ENCODE measurements at places on chromosomes 2 and 18. TPM values are rescaled to one million over a fixed set of nuclear protein-coding genes. Genes with fewer than 3 reads are reported as not detected.

GRCh38 chr2:218406949-218407618 is 7.4 kb downstream of the CTDSP1 start:
- peak overlapping the region; percentile 56 for H3K4me3 ChIP-seq
- H3K27ac ChIP-seq, result peak overlapping the region; percentile 59
- H3K36me3 ChIP-seq, result peaks cover 3% of the 10 kb centered on the region
- DNase-seq, result peak; percentile 49

GRCh38 chr18:45834306-45834705 is 8.8 kb downstream of the SIGLEC15 start:
- peaks cover 13% of the 10 kb centered on the region for H3K4me1 ChIP-seq
- H3K36me3 ChIP-seq, result no peaks in the 10 kb centered on the region
- H3K27ac ChIP-seq, result no peak overlapping the region
- no peak for DNase-seq
- H3K4me3 ChIP-seq, result no peak overlapping the region

- H3K36me3 ChIP-seq, result peaks cover 55% of the 10 kb centered on the region
- H3K27me3 ChIP-seq, result no peaks in the 10 kb centered on the region
Measured at GRCh38 chr2:43950383-43951008, 45.3 kb downstream of the LRPPRC start.

GRCh38 chr2:222866358-222866960 is 5.6 kb downstream of the ACSL3 start:
- peaks cover 23% of the 10 kb centered on the region for H3K4me1 ChIP-seq
- H3K27me3 ChIP-seq, result no peaks in the 10 kb centered on the region
- H3K36me3 ChIP-seq, result no peaks in the 10 kb centered on the region

- no peak overlapping the region for H3K4me3 ChIP-seq
- no peaks in the 10 kb centered on the region for H3K36me3 ChIP-seq
- H3K27me3 ChIP-seq, result no peaks in the 10 kb centered on the region
- H3K27ac ChIP-seq, result no peak overlapping the region
- DNase-seq, result no peak
Measured at GRCh38 chr2:210862283-210863065, 306.1 kb downstream of the CPS1 start.

DNA sequence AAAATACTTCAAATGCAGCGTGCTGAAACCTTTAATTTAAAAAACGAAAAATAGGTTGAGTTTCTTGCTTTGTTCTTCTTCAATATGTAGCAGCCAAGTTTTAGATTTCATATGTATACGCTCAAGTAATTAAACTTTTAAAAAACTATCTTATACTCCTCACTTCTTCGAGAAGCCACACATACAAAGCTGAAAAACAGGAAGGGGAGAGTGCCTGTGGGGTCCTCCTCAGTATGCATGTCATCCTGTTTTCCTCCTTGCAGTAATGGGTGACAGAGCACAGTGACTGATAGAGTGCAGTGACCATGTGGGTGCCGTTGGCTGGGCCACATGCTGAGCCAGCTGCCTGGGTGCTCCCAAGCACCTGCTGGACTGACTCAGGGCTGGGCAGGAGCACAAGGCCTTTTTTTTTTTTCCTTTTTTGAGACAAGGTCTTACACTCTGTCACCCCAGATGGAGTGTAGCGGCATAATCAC is 33.3 kb downstream of the UXS1 start:
- H3K4me1 ChIP-seq, result peaks cover 10% of the 10 kb centered on the region
- H3K4me3 ChIP-seq, result no peak overlapping the region
- no peaks in the 10 kb centered on the region for H3K27me3 ChIP-seq
- H3K36me3 ChIP-seq, result peaks cover 4% of the 10 kb centered on the region

- no peaks in the 10 kb centered on the region for H3K36me3 ChIP-seq
- no peak overlapping the region for H3K4me3 ChIP-seq
- no peaks in the 10 kb centered on the region for H3K27me3 ChIP-seq
- no peak overlapping the region for H3K27ac ChIP-seq
- H3K4me1 ChIP-seq, result no peaks in the 10 kb centered on the region
Measured at GRCh38 chr18:22767653-22768052, 165.5 kb upstream of the RBBP8 start.

GRCh38 chr2:235127931-235128330 is 176.1 kb downstream of the SH3BP4 start:
- peaks cover 3% of the 10 kb centered on the region for H3K27me3 ChIP-seq
- H3K27ac ChIP-seq, result no peak overlapping the region
- H3K36me3 ChIP-seq, result no peaks in the 10 kb centered on the region
- peak; percentile 9 for DNase-seq
- no peak overlapping the region for H3K4me3 ChIP-seq

DNA sequence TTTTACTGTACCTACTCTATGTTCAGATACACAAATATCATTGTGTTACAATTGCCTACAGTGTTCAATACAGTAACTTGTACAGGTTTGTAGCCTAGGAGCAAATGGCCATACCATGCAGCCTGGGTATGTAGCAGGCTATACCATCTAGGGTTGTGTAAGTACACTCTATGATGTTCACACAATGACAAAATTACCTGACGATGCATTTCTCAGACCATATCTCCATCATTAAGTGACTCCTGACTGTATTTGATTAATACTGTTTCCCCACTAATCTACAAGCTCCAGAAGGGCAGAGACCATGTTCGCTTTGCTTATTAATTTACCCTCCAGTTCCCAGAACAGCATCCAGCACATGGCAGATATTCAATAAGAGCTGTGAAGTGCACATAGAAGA is 372.2 kb downstream of the METTL4 start:
- H3K27me3 ChIP-seq, result no peaks in the 10 kb centered on the region
- no peaks in the 10 kb centered on the region for H3K4me1 ChIP-seq
- H3K36me3 ChIP-seq, result no peaks in the 10 kb centered on the region
- H3K27ac ChIP-seq, result no peak overlapping the region
- no peak overlapping the region for H3K4me3 ChIP-seq

- H3K27ac ChIP-seq, result no peak overlapping the region
- H3K36me3 ChIP-seq, result no peaks in the 10 kb centered on the region
- H3K4me1 ChIP-seq, result peaks cover 3% of the 10 kb centered on the region
Measured at GRCh38 chr2:178008636-178009289, 63.8 kb downstream of the PDE11A start.

DNA sequence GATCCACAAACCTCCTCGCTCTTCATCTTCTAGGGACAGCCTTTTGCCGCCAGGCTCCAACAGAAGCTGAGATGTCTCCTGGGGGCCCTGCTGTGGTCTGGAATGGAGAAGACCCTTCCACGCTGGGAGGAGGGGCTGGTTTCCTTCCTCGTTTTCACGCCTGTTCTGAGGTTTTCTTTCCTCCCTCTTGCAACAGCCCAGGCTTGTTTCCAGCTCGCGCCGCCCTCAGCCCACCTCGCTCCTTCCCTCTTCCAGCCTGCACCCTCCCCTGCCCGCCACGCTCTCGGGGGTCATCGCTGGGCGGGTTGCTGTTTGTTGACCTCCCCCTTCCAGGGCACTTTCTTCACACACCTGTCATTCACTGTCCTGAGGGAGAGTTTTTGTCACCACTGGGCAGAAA is 55.4 kb downstream of the VAPA start:
- H3K4me3 ChIP-seq, result no peak overlapping the region
- DNase-seq, result no peak
- H3K4me1 ChIP-seq, result peaks cover 10% of the 10 kb centered on the region
- H3K27ac ChIP-seq, result no peak overlapping the region

DNA sequence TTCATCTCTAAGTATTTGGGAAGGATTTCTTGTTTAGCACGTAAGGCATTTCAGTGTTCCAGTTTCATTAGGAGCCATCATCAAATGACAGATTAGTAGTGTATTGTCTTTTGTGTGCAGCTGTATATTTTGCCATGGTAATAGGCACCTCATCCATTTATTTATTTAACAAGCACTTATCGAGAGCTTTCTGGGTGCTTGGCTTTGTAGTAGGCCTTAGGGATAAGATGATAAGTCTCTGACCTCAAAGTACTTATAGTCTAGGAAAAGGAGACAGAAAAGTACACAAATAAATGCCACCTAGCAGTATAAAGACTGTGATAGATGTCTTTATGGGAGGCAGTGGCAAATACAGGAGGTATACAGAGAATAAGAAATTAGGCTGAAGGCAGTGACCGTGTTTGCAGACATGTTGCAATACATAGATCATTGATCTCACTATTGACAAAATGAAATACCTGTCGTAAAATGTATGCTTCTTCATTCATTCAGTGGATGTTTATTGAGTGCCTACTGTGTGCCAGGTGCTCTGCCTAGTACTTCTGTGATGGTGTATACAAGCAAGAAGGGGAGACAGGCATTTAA is 265.9 kb downstream of the SETBP1 start:
- no peak for DNase-seq
- no peak overlapping the region for H3K4me3 ChIP-seq
- H3K27ac ChIP-seq, result no peak overlapping the region
- no peaks in the 10 kb centered on the region for H3K27me3 ChIP-seq

- peaks cover 50% of the 10 kb centered on the region for H3K4me1 ChIP-seq
- no peak overlapping the region for H3K4me3 ChIP-seq
- H3K36me3 ChIP-seq, result no peaks in the 10 kb centered on the region
- peak; percentile 74 for DNase-seq
- H3K27ac ChIP-seq, result no peak overlapping the region
Measured at GRCh38 chr2:10407841-10408648, 40.1 kb downstream of the ODC1 start.

DNA sequence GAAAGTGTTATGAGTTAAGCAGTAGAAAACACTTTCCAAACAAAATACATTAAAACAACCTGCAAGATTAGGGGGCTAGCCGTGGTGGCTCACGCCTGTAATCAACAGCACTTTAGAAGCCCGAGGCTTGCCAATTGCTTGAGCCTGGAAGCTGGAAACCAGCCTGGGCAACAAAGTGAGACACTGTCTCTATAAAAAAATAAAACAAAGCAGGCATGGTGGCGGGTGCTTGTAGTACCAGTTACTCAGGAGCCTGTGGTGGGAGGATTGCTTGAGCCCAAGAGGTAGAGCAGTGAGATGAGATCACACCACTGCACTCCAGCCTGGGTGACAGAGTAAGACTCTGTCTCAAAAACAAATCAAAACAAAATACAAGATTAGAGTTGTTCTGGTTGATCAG is 208.3 kb downstream of the ERBB4 start:
- H3K4me1 ChIP-seq, result no peaks in the 10 kb centered on the region
- H3K27ac ChIP-seq, result no peak overlapping the region
- no peak overlapping the region for H3K4me3 ChIP-seq
- H3K27me3 ChIP-seq, result no peaks in the 10 kb centered on the region
- H3K36me3 ChIP-seq, result no peaks in the 10 kb centered on the region

- H3K4me1 ChIP-seq, result no peaks in the 10 kb centered on the region
- no peaks in the 10 kb centered on the region for H3K27me3 ChIP-seq
- no peak overlapping the region for H3K27ac ChIP-seq
- no peak for DNase-seq
Measured at GRCh38 chr18:69996951-69997798, 49.5 kb upstream of the CD226 start.

- H3K36me3 ChIP-seq, result no peaks in the 10 kb centered on the region
- H3K4me3 ChIP-seq, result no peak within 1 kb of the TSS
- DNase-seq, result no peak
Measured at GRCh38 chr2:162152147-162152546, at the start of gene GCG. Gene GCG, minus strand, starts transcription at chr2:162152247. Its CDS starts 3,069 bp downstream, at chr2:162149178.

DNA sequence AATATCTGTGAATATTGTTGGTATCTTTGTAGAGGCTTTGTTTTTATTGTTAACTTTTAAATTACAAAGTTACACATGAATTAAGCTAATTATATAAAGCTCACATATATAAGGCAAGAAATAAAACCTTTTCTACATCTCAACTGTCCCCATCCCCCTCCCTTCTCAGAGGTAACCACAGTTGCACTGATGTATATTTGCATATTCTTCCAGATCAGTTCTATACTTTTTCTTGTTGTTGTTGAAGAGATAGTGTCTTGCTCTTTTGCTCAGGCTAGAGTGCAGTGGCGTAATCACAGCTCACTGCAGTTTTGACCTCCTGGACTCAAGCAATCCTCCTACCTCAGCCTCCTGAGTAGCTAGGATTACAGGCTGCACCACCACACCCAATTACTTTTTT is 36.0 kb upstream of the CDC42EP3 start:
- H3K27ac ChIP-seq, result no peak overlapping the region
- no peaks in the 10 kb centered on the region for H3K27me3 ChIP-seq
- no peaks in the 10 kb centered on the region for H3K36me3 ChIP-seq
- peaks cover 15% of the 10 kb centered on the region for H3K4me1 ChIP-seq
- H3K4me3 ChIP-seq, result no peak overlapping the region

GRCh38 chr2:85997017-85997970 is 108.4 kb downstream of the POLR1A start:
- no peaks in the 10 kb centered on the region for H3K27me3 ChIP-seq
- no peak overlapping the region for H3K4me3 ChIP-seq
- DNase-seq, result peak; percentile 45
- H3K4me1 ChIP-seq, result peaks cover 50% of the 10 kb centered on the region
- H3K36me3 ChIP-seq, result no peaks in the 10 kb centered on the region

DNA sequence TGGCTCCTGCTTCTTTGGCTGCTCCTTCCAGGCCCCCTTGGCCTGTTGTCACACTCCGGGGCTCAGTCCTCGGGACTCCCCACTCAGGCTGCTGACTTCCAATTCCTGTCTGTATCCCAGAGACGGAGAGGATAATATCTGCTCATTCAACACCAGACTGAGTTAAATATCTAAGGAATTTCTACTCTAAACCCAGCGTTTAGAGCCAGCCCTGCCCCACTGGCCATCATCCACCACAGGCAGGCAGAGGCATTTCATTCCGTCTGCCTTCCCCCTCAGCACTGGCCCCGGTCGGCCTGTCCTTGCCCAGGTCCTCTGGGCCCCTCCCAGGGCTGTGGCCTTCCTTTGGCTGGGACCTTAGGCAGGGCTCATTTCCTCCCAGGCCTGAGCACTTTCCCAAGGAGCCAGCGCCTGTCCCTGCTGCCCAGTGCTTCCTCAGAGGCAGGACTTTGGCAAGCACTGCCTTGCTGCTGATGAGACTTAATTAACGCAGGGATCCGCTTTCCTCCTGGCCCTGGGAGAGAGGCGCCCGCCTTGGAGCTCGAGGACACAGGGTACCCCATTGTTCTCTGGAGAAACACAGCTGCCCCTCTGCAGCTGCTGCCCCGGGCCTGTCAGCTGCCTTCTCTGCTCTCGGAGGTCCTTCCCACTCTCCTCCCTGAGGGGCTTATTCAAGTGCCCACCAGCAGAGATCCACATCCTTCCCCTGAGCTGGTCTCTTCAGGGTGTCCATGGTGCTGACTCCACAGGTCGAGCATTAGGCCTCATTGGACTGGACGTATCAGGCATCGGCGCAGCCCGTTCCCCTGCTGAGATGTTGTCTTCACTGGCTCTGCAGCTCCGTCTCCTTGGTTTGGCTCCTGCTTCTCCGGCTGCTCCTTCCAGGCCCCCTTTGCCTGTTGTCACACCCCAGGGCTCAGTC is 42.8 kb downstream of the ATOH8 start:
- H3K4me3 ChIP-seq, result no peak overlapping the region
- no peak overlapping the region for H3K27ac ChIP-seq

Gene SERPINB5
- not detected for total RNA-seq

Gene DIPK1C
- total RNA-seq, result not detected

Gene MEP1B
- not detected for total RNA-seq

Gene MOGAT1
- total RNA-seq, result not detected

Gene NCKAP5
- 2.7 TPM for total RNA-seq

Gene ALPI
- not detected for total RNA-seq

Gene CXCR1
- total RNA-seq, result not detected

Gene CCDC148
- total RNA-seq, result 2.4 TPM

Gene ITGA6
- 35.3 TPM for total RNA-seq

Gene CYP27C1
- 5.7 TPM for total RNA-seq
